ENCODE measurements at places on chromosomes 12 and 14.

DNA sequence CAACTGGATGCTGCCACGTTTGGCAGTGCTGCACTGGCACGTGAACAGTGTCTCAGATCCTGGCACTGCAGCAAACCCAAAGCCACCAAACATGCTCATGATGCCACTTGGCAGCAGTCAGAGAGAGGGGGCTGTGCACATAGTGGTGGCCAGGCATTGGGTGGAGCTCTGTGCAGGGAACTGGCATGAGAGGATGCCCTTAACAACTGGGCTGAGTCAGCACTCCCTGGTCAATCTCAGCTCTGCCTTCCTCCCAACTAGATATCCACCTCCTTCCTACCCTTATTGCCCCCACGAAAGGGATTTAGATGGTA, 37.0 kb downstream of the ZFHX2 start:
- no peak for DNase-seq

- no peak for DNase-seq
Observed at GRCh38 chr12:49227713-49228112, 37.2 kb upstream of the TUBA1C start.

GRCh38 chr12:123671876-123672275, 963 bp downstream of the TCTN2 start:
- DNase-seq = no peak

- no peak for DNase-seq
Observed at GRCh38 chr14:68412505-68413465, 380.1 kb downstream of the ZFP36L1 start.

- no peak for DNase-seq
Observed at GRCh38 chr14:86646125-86646524, 1116.2 kb downstream of the FLRT2 start.

DNA sequence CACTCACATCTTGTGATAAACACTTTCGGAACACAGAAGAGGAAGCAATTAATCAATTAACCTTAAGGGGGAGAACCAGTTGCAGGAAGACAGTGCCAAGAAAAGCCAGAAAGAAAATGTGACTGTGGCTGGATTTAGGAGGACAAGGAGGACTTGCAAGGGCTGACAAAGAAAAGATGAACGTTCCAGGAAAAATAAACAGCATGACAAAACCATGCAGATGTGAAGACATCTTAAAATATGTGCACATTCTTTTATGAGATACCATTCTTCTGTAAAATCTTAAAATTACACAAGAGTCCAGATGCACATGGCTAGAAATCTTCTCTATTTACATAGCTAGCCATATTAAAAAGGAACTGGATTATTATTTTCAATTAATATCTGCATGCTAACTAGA, 33.4 kb downstream of the KITLG start:
- no peak for DNase-seq

DNA sequence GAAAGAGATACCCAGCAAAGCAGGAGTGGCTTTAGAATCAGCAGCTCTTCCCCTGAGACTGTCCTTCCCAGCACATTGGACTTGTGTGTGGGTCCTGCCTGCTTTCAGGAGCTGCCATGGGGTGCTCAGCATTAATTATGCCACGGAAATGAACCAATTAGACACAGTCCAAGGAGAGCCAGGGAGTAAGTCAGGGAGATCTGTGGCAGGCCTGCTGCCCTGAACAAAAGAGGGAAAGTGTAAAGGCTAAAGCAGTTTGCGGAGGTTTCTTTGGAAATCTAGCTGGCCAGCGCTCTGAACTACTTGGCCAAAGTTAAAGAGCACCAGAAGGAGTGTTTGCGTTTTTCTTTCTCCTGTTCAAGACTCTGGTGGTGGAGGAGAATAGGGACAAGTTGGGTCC, 65.7 kb upstream of the SRSF5 start:
- no peak for DNase-seq

DNA sequence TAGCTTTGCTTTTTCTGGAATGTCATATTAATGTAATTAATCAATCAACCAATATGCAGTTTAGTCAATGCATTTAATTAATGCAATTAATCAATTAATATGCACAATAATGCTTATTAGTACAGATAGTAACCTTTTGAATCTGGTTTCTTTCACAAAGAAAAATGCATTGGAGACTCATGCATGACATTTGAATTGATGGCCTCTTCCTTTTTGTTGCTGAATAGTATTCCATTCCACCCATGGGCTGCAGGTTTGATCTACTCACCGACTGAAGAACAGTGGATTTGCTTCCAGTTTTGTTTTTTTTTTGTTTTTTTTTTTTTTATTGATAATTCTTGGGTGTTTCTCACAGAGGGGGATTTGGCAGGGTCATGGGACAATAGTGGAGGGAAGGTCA, 13.1 kb upstream of the GPR132 start:
- DNase-seq = no peak

GRCh38 chr12:108630481-108631207, 3.0 kb downstream of the SELPLG start:
- no peak for DNase-seq

DNA sequence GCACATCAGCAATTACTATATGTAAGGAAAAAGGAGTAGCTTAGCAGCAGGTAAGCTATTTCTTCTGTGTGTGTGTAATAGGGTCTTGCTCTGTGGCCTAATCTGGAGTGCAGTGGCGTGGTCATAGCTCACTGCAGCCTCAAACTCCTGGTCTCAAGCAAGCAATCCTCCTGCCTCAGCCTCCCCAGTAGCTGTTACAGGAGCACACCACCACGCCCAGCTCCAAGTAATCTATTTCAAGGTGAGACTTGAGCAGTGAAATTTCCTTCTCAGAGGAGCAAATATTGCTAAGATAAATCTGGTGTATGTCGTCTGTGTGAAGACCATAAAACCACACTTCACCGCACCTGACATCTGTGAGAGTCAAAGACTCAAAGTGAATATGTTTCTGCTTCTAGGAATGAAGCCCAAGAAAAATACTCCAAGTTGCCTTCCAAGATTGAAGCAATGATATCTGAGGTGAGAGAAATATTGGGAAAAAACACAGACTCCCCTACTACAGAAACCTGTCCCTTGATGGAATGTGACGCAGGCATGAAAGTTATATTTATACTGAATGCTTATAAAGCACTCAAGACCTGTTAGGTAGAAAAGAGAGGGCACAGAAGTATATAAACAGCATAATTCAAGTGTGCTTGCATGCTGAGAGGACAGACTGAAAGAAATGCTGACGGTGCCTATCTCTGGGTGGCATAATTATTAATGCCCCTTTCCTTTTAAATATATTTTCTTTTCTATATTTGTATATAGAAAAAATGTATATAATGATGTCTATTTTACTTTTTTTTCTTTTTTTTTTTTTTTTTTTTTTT, 2.5 kb upstream of the SELPLG start:
- no peak for DNase-seq

DNA sequence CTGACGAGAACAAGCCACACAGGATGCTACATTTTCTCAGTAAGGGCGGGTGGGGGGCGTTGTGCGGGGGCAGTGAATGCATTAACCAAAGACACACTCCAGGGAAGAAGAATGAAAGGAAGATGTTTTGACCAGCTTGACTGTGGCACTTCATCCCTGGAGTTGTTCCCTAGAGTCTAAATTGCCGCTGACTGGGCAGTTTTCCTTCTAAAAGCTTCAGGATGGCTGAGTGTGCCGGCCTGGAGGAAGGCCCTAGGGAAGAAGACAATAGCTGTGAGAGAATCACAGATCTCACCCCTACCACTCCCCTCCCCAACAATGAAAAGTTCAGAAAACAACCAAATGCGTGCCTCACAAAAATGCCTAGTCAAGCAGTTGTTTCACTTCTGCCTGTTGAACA, 67.2 kb downstream of the NKX2-1 start:
- DNase-seq = no peak

GRCh38 chr12:92389466-92389865, 243.8 kb upstream of the BTG1 start:
- DNase-seq = no peak

DNA sequence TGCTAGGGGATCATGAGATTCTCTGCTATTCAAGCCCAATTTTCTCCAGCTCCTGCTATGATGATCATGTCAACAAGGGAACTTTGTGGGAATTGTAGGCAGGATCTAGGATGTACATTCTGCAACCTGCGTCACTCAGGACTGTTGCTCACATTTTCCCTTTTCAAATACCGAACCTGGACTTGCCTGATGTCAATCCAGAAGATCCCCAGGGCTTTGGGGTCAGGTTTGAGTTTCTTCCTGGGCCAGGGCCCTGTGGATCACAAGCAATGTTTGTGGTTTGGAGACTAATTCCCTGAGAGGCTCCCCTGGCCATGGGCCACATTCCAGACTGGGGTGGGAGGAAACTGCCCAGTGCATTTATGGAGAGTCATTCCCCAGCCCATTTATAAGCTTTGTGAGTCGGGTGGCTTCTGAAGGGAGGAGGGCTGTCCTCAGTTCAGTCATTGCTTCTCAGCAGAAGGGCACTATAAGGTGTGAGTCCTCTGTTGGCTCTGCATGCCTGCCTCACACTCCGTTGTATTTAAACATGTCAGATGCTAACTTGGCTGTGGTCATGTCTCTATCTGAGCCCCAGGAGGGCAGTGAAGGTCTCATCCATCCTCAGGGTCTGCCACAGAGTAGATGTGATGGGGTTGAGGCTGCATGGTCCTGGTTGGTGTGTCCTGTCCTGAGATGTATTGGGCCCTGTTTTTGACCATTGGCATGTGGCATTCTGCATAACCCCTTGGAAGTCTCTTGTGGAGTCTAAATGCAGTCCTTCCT, 6.5 kb downstream of the KRT86 start:
- DNase-seq = no peak

GRCh38 chr14:61531465-61532122, 163.7 kb upstream of the HIF1A start:
- no peak for DNase-seq

GRCh38 chr12:55738123-55739024, 4.5 kb upstream of the GDF11 start:
- peak; percentile 77 for DNase-seq

GRCh38 chr12:30927222-30927611, 669 bp downstream of the TSPAN11 start:
- no peak for DNase-seq

DNA sequence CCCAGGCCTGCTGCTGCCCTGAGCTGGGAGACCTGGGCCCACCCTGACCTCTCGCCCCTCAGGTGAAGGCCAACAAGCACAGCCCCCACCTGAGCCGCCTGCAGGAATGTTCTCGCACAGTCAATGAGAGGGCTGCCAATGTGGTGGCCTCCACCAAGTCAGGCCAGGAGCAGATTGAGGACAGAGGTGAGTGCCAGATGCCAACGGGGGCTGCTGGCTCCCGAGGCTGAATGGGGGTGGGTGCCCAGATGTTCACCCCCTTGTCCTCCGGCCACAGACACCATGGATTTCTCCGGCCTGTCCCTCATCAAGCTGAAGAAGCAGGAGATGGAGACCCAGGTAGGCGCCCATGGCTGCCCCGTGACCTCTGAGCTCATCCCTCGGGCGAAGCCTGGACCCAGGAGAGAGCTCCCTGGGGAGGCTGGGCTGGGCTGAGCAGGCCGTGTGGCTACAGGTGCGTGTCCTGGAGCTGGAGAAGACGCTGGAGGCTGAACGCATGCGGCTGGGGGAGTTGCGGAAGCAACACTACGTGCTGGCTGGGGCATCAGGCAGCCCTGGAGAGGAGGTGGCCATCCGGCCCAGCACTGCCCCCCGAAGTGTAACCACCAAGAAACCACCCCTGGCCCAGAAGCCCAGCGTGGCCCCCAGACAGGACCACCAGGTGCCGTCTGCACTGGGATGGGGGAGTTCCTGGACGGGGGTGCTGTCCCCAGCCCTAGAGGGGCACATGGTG, 25.8 kb downstream of the HIP1R start:
- no peak for DNase-seq

- no peak for DNase-seq
Observed at GRCh38 chr14:90381011-90381786, 15.6 kb upstream of the CALM1 start.

GRCh38 chr12:104712968-104713367, 245.1 kb downstream of the SLC41A2 start:
- no peak for DNase-seq

GRCh38 chr12:65464930-65465329, 186.4 kb downstream of the MSRB3 start:
- no peak for DNase-seq

GRCh38 chr12:58465418-58465817, 454.9 kb downstream of the LRIG3 start:
- DNase-seq = no peak

DNA sequence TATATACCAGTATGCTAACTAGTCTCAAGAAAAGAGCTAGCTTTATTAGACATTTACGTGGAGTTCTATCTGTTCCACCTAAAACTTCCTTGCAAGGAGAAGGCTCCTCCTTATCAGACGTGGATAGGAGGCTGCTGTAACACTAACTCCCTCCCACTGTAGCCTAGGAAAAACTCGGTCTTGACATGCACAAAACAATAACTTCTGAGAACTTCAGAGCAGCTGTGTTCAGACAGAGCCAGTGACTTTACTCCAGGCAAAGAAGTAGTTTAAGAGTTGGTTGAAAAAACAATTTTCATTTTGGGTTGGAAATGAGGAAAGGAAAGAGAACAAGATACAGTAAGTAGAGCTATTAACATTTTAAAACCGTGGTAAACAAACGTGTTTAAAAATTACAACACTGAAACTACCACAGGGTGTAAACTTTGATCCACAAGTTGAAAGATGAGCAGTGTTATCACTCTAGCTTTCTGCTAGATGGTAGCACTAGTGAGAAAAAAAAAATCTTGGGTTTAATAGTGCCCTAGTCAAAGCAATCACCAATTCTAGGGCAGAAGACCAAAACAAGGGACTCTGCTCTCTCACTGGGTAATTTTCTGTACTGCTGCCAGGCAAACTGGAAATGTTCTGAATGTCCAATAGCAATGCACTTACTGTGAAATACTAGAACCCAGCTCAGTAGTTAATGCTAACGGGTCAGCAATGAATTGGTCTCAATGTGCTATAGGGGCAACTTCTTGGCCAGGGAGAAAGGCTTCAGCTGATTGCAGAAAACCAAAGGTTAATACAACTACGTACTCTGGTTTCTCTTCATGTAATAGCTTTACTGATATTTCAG, 2.4 kb downstream of the ATF7 start:
- no peak for DNase-seq

DNA sequence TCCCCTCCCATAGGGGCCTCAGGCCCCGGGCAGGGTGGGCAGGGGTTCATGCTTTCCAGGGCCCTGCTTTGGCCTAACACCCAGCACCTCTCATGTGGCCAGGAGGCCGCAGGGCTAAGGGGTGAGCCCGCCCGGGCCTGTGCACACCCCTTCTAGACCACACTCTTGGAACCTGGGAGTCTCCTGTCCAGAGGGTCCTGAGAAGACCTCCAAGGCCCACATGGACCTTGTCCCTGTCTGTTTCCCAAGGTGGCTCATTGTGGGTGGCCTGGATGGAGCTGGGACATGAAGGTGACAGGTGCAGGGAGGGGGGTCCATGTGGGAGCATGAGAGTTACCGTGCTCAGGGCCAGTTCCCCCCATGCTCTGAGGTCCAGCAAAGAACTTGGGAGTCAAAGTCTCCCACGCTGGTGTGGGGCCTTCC, 11.6 kb downstream of the DLK1 start:
- no peak for DNase-seq

DNA sequence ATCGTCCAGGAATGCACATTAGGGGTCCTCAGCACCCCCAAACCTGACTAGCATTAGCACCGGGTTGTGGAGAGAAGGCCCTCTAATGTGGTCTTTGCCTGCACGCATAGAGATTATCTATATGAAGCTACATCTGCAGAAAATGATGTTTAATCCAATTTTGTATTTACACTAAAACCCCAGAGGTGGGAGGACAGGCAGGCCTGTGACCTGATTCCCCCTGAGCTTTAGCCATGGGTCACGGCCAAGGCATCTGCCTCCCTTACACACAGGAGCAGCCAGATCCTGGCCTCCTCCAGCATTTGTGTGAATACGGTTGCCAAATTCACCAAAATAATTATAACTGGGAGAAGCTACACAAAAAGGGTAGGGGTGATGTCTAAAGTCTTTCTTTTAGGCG, 7.0 kb downstream of the APOLD1 start:
- DNase-seq = no peak

GRCh38 chr12:11780521-11781101, 131.1 kb downstream of the ETV6 start:
- no peak for DNase-seq
